ENCODE measurements at places on chromosomes 12 and 14. TPM values are rescaled to one million over a fixed set of nuclear protein-coding genes. Genes with fewer than 3 reads are reported as not detected.

DNA sequence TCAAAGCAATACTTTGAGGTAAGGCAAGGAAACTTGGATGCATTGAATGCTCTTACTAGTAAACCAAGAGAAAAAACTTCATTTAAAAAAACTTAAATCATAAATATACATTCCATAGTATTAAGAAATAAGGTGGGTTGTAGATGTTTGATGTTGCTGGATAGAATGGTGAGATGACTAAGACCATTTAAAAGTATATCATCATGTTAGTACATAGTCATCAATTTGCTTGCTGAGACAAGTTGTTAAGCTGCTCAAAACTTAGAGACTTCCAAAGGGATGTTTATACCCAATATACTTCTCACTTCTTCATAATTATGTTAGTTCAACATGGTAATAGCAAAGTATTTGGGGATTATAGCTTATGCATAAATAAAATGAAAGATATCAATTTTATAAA lies 675.5 kb upstream of the MGAT4C start:
- no peaks in the 10 kb centered on the region for H3K36me3 ChIP-seq
- no peaks in the 10 kb centered on the region for H3K4me1 ChIP-seq
- DNase-seq, result no peak
- H3K4me3 ChIP-seq, result no peak overlapping the region

- H3K4me3 ChIP-seq, result no peak overlapping the region
- peaks cover 23% of the 10 kb centered on the region for H3K27me3 ChIP-seq
- H3K4me1 ChIP-seq, result no peaks in the 10 kb centered on the region
- H3K27ac ChIP-seq, result no peak overlapping the region
Observed at GRCh38 chr14:104599446-104599845, 5.1 kb downstream of the TMEM179 start.

DNA sequence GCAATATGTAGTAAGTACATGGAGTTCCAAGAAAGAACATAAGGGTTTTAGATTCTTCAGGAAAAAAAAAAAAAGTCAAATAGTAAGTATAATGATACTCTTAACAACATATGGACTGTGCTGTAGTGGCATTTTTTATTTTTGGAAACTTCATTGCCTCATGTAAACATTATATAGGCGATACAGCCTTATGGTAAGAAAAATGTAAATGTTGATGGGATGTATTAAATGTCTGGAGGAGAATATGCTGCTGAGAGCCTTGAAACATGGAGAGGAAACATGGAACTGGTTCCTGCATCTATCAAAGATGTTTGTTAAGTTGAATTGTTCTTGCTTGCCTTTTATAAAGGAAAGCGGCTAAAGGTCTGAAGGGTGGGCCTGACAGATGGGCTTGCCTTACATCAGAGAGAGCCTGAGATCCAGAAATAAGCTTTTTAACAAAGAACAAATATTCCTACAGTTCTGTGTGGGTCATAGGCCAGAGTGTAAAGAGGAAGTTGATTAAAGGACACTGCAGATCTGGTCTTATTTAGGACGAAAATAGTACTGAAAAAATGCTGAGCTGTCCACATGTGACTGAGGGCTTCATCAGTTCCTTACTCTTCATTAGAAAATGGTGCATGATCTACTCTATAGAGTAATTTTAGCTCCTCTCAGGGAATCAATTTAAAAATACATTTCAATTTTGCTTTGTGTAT lies 448.1 kb upstream of the DCN start:
- H3K27me3 ChIP-seq, result no peaks in the 10 kb centered on the region
- no peaks in the 10 kb centered on the region for H3K4me1 ChIP-seq
- no peak overlapping the region for H3K4me3 ChIP-seq
- no peaks in the 10 kb centered on the region for H3K36me3 ChIP-seq
- no peak for DNase-seq
- H3K27ac ChIP-seq, result no peak overlapping the region

GRCh38 chr12:130573766-130574165 lies 142.3 kb downstream of the RIMBP2 start:
- no peak overlapping the region for H3K27ac ChIP-seq
- H3K36me3 ChIP-seq, result no peaks in the 10 kb centered on the region
- no peak overlapping the region for H3K4me3 ChIP-seq
- no peak for DNase-seq

GRCh38 chr12:32697445-32697844 lies 18.3 kb downstream of the DNM1L start:
- no peak overlapping the region for H3K4me3 ChIP-seq
- no peaks in the 10 kb centered on the region for H3K36me3 ChIP-seq
- no peak overlapping the region for H3K27ac ChIP-seq
- H3K4me1 ChIP-seq, result no peaks in the 10 kb centered on the region
- no peak for DNase-seq

DNA sequence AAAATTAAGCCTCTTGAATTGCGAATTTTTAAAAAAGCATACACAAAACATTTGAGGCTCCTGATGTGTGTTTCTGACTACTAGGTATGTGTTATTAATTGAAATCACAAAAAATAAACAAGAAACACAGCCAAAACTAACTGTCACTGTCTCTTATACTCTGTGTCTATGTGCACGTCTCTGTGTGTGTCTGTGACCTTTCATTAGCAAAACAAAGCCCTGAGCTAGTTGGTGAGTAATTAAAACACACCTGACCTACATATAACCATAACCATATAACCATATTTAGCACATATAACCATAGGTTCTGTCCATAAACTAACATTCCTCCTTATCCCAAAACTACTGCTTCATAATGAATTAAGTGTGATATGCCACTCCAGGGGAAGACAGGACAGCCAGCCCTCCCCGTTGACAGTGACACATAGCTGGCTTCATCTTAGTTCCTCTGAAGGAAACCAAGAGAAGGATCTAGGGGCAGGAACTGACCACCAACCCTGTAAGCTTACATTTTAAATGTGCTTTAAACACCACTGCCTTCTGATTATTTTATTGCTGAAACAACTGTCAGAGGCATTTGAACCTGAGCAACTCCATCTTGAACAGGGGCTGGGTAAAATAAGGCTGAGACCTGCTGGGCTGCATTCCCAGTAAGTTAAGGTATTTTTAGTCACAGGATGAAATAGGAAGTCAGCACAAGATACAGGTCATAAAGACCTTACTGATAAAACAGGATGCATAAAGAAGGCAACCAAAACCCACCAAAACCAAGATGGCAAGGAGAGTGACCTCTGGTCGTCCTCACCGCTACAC lies 106.7 kb downstream of the PPP2R5E start:
- H3K4me3 ChIP-seq, result no peak overlapping the region
- 0 out of 2 replicates have a peak overlapping the region, but pooled peaks have one; percentile 1 for H3K27ac ChIP-seq
- H3K27me3 ChIP-seq, result no peaks in the 10 kb centered on the region
- DNase-seq, result no peak
- no peaks in the 10 kb centered on the region for H3K36me3 ChIP-seq

GRCh38 chr12:15644700-15645099 lies 144.5 kb downstream of the EPS8 start:
- H3K4me1 ChIP-seq, result peaks cover 17% of the 10 kb centered on the region
- peak; percentile 51 for DNase-seq
- 0 out of 2 replicates have a peak overlapping the region, but pooled peaks have one; percentile 39 for H3K27ac ChIP-seq
- peaks cover 10% of the 10 kb centered on the region for H3K36me3 ChIP-seq

GRCh38 chr12:72144553-72144952 lies 127.6 kb upstream of the TRHDE start:
- H3K27ac ChIP-seq, result no peak overlapping the region
- H3K36me3 ChIP-seq, result no peaks in the 10 kb centered on the region
- no peak for DNase-seq

GRCh38 chr12:68904351-68904962 lies 28.5 kb downstream of the CPM start:
- H3K27ac ChIP-seq, result no peak overlapping the region
- no peaks in the 10 kb centered on the region for H3K36me3 ChIP-seq
- H3K27me3 ChIP-seq, result no peaks in the 10 kb centered on the region
- peaks cover 2% of the 10 kb centered on the region for H3K4me1 ChIP-seq

GRCh38 chr12:83142914-83143313 lies 456.2 kb downstream of the TMTC2 start:
- H3K27me3 ChIP-seq, result no peaks in the 10 kb centered on the region
- no peak overlapping the region for H3K4me3 ChIP-seq
- DNase-seq, result no peak
- H3K27ac ChIP-seq, result no peak overlapping the region
- H3K36me3 ChIP-seq, result no peaks in the 10 kb centered on the region

DNA sequence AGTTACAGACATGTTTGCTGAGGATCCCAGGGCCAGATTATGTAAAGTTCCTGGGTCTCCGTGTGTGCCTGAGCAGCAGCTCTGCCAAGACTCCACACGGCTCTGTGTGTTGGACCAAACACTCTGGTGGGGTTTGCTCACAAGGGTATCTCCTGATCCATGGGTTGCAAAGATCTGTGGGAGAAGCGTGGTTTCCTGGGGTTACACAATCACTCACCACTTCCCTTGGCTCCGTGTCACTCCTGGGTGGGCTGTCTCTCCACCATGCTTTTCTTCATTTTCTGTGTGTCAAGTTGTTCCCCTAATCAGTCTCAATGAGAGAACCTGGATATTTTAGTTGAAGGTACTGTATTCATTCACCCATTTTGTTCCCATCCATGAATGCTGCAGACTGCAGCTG lies 1088.8 kb downstream of the FSCB start:
- no peak overlapping the region for H3K4me3 ChIP-seq
- no peaks in the 10 kb centered on the region for H3K4me1 ChIP-seq
- no peak overlapping the region for H3K27ac ChIP-seq
- no peak for DNase-seq
- H3K27me3 ChIP-seq, result no peaks in the 10 kb centered on the region
- H3K36me3 ChIP-seq, result no peaks in the 10 kb centered on the region

DNA sequence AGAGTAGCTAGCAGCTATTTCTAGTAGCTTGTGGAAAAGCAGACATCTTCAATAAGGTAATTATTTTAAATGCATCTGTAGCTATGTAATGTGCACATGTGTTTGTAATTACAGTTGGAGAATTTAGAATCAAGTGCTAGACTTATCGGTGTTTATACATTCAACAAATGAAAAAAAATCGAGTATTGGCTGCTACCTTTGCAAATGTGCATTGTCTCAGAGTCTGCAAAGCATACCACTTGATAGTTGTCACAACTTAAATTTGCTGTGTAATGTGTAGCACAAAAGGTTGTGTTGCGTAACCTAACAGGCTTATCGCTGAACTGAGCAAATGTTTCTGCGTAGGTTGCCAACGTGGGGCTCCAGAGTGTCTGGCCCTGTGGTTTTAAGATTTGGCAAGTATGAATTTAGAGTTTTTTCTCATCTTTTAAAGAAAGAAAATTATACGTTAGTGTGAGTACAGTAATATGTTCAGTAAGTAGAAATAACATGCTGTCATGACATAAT lies 44.3 kb downstream of the TMTC2 start:
- H3K4me1 ChIP-seq, result no peaks in the 10 kb centered on the region
- H3K36me3 ChIP-seq, result no peaks in the 10 kb centered on the region
- H3K4me3 ChIP-seq, result no peak overlapping the region
- H3K27me3 ChIP-seq, result no peaks in the 10 kb centered on the region

DNA sequence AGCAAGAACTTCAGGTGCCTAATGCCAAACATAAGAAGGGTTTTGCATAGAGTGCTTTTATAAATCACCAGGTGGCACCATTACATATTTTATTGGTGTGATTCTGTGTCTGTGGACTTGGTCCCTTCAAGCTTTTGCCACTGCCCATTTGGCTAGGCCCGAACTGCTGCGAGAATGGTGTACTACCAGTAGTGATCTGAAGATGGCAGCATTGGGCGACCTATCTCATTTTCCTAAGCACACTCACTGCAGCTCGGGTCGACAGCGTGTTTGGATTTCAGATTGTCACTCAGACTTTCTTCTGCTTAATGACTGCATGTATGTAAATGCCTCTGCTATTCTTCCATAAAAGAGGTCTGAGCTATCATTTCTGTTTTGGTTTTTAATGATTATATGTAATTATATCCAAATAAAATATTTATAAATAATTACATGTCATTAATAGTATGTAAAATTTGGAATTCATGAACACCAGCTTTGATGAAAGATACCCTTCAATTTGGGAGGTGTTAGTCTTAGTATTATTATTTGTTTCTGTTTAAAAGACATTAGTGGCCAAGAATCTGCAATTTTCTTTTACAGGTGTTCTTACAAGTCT lies 78.5 kb downstream of the TPH2 start:
- H3K4me1 ChIP-seq, result no peaks in the 10 kb centered on the region
- no peak overlapping the region for H3K27ac ChIP-seq
- no peaks in the 10 kb centered on the region for H3K36me3 ChIP-seq

DNA sequence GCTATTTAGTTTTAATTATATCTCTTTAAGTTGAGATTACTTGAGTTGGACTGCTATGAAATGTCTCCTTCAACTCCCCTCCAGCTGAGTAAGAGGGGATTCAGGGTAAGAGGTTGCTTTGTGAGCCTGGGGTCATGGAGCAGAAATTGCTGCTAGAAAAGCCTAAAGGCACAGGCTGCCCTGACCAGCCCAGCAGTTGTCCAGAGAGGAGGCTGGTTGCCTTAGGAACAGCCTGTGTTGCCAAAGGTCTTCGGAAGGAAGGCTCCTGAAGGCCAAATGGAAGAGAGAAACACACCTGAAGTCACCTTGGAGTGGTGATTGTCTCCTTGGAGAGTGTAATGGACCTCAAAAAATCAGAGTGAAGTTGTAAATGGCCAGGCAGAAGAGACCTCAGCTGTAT lies 235.5 kb upstream of the PDE3A start:
- DNase-seq, result no peak
- no peaks in the 10 kb centered on the region for H3K27me3 ChIP-seq
- H3K27ac ChIP-seq, result no peak overlapping the region
- no peaks in the 10 kb centered on the region for H3K4me1 ChIP-seq

DNA sequence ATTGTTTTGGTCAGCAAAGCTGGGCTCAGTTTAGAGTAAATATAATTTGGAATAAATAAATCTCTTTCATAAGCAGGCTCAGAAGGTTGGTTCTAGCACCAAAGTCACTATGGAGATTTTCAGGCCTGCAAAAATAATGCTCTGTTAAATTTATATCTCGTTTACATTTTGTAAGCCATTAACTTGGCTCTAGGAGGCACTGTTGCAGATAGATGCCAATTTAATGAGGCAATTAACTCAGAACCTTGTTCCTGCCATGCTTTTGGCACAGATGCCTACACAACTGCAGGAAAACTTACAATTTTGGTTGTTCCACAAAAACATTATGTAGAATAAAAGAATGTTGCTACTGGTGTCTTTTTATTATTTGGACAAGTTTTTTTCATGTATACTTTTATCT lies 428.1 kb downstream of the FLRT2 start:
- no peak overlapping the region for H3K27ac ChIP-seq
- H3K36me3 ChIP-seq, result no peaks in the 10 kb centered on the region

GRCh38 chr12:65948320-65949008 lies 124.2 kb downstream of the HMGA2 start:
- DNase-seq, result peak; percentile 98
- no peaks in the 10 kb centered on the region for H3K27me3 ChIP-seq
- peaks cover 86% of the 10 kb centered on the region for H3K4me1 ChIP-seq
- peak overlapping the region; percentile 98 for H3K27ac ChIP-seq

The DIO3 gene
- 4.9 TPM for total RNA-seq

The STON2 gene
- 12.3 TPM for total RNA-seq

The PMEL gene
- 0.35 TPM for total RNA-seq

The RILPL2 gene
- total RNA-seq, result 2.2 TPM

The CLEC1B gene
- not detected for total RNA-seq

The LHX5 gene
- total RNA-seq, result 0.23 TPM

The FAM90A1 gene
- not detected for total RNA-seq

The ATL1 gene
- 1.3 TPM for total RNA-seq

Measured in PC-3 (cell line).